ENCODE measurements at places on chromosomes 2 and 18.

DNA sequence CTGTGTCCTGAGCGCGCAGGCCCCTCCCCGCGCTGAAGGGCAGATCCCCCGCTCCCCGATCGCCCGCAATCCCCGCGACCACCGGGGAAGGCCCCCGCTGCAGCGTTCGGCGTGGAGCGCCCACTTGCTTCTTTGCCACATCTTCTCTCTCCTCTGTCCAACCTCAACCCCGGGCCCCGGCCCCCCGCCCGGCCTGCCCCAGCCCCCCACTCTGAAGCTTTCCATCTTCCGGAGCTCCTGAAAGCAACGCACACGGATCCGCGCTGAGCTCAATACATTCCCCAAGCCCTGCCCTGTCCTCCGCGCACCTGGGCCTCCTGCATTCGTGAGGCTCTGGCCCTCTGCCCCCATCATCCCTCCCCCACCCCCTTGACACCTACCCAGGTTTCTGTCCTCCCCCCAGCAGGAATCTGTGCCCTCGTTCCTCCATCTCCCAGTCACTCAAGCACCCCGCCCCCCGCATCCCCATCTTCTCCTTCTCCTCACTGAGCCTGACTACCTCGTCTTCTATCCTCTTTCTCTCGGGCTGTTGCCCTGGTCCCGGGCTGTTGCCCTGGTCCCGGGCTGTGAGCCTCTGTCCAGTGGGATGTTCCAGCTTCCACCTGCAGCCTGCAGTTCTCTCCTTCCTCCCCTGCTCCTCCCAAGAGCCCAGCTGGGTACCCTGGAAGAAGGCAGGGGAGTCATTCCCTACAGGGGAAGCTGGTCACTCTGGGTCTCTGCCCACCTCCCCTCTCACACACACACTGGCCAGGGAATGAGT, 7.8 kb downstream of the SPEG start:
- DNase-seq, result no peak

GRCh38 chr18:59454909-59455727, 96.1 kb upstream of the LMAN1 start:
- no peak for DNase-seq

DNA sequence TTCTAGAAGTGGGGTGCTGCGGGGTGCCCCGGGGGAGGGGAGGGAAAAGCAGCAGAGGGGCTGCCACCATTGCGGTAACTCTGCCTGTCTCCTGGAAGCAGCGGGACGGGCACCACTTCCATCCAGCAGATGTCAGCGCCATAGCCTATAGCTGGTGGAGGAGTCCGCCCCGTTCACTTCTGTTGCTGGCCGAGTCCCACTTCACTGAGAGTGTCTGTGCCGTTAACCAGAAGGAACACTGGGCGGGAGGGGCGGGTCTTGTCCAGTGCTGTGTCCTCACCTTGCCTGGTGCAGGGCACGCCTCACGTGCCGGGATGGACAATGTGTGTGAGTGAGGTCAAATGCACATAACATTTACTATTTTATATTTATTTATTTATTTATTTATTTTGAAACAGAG, 19.3 kb upstream of the ODC1 start:
- DNase-seq, result no peak

DNA sequence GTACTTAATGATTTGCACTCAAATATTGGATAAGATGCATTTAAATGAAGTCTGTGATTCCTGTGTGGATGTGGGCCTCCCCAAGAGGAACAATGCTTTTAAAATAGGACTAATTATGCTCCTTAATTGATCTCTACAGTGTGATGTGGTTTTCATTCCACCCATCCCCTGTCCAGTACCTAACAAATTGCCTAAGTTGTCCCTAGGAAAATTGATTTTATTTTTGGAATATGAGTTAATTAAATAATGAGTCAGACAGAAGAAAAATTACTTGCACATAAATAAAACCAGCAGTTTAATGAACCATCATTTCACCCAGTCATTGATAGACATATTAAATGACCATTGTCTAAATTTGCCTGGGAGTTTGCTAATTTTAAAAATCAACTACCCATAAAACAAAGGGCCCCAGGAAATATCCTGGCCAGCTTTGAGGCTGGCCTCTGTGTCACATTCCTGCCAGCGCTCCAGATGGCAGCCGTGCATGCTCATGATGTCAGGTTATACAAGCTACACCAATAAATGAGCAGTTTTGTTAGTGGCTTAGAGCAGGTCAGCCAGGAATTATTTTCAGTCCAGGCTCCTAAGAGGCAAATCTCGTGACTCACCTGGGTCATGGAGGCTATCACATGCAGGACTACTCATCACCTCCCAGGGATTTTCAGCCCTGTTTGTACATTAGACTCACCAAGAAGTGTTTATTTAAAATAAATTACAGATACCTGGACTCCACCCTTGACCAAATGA, 31.9 kb downstream of the ABHD3 start:
- DNase-seq, result no peak

DNA sequence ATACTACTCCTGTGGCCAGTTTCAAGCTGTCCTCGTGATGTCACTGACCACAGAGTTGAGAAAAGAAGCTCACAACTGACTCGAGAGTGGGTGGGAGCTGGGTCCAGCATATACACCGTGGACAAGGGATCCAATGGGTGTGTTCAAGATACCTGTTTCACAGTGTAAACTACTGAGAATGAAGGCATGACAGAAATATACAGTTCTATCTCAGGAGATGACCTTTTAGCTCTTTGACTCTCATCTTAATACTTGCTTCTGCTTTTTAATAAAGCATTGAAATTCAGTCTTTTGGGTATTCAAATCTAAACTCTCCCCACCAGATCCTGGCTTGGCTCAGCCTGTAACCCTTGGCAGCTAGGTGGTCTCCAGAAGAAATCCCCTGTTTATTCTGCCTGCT, 130.1 kb downstream of the MAP2 start:
- DNase-seq, result no peak

DNA sequence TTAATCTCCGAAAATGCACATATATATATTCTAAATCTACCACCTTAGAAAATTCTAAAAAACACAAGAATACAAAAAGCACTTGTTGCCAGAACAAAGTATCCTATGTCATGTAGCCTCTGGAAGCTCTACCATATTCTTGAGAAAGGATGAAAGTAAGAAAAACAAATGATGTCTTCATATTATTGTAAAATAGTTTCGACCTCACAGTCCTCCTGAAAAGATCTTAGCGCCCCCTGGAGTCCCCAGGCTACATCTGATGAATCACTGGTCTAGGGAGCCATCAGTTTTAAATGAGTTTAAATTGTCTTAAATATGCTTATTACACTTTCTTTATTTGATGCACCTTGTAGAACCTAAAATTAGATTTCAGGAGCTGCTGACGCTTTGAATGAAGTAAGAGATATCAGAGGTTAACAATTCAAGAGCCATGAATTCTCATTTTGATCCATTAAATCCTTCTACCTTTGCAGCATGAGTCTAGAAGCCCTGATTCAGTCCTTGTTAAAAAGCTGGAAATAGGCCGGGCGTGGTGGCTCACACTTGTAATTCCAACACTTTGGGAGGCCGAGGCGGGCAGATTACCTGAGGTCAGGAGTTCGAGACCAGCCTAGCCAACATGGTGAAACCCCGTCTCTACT, 138.8 kb downstream of the MCFD2 start:
- DNase-seq, result peak; percentile 14
